Activated CD8-positive, alpha-beta memory T cell treated with anti-CD3 and anti-CD28 coated beads for 1 hour (primary cell): ENCODE measurements at places on chromosomes 11 and 22.

DNA sequence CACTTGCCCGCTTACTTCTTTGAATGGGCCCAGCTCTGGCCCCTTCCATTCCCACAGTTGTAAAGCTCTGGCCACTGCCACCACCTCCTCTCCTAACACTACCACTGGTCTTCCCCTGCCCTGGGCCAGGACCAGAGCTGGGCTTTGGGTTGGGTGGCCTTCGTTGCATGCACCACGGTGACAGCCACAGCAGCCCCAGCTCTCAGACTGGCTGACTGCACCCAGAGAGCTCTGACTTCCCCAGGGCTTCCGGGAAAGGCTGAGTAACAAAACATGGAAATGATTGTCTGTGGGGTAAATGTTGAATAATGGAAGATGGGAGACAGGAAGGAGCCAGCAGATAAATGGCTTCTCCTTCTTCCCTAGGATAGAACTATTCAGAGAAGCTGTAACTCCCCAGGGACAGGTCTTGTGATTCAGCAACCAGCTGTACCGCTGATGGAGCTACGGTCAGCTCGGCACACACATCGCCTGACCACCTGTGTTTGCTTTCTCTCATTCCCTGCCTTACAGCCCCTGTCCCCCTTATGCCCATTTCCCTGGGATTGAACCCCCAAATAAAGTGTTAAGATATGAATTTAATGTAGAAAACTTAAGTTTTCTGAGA lies 27.6 kb downstream of the SCN4B start:
- DNase-seq: no peak

DNA sequence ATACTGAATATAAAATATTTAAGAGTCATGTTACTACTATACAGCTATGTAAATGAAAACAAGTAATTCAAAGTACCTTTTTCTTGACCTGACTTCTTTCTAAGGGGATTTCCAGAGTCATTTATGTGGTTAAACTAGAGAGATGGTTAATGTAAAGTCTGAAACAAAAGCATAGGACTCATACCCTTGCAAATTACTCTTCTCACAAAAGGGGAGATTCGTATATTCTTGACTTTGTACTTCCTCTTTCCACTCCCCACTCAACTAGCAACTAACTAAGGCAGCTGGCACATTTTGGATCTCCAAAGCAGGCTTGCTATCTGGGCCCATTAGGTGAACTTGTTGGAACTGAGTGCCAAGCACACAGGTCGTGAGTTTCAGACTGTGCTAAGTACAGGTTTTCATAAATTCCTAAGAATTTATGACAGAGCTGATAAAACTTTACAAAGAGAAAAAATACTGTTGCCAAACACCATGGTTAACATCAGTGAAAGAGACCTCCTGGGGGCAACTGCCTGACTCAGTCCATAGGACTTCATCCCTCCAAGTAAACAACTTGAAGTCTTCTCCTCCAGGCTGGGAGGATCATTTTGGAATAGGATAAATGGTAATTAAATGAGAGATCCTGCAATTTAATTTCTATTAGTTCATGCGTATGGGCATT lies 77.0 kb upstream of the DDI1 start:
- no peak for DNase-seq

DNA sequence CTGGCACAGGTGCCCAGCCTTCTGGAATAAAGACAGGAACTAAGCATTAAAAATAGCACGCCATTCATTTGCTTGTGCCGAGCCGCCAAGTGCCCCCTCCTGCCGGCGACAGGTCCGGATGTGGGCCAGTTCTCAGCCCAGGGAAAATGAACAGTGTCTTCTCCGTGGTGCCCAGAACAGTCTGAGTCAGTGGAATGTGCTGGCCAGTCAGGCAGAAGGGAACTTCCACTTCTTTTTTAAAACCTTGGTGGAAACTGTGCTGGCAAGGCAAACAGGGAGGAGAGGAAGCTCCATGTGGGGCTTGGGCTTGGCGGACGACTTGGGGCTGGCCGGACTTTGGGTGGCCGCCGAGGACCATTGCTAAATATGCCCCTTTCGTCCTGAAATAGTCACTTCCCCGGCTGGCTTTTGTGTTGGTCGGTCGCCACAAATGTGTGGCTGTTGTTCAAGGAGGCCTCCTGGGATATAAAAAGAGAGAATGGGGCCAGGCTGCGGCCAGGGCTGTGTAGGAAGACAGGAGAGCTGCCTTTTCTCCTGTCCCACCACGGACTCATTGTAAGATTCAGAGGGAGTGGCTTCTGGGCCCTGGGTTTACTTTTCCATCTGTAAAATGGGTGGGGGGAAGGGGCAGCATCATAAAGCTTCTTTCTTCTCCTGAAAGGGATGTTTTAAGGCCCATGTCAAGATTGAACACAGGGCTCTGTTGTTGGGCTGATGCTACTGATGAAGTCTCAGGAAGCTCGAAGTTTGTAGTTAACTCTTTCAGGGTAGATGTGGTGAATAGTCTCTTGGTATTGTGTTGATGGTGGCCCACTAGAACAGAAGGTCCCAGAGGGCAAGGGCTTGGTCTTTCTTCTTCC lies 101.0 kb downstream of the PTPRJ start:
- DNase-seq: no peak

- DNase-seq: no peak
Measured at GRCh38 chr11:925158-925495, 543 bp upstream of the AP2A2 start.

DNA sequence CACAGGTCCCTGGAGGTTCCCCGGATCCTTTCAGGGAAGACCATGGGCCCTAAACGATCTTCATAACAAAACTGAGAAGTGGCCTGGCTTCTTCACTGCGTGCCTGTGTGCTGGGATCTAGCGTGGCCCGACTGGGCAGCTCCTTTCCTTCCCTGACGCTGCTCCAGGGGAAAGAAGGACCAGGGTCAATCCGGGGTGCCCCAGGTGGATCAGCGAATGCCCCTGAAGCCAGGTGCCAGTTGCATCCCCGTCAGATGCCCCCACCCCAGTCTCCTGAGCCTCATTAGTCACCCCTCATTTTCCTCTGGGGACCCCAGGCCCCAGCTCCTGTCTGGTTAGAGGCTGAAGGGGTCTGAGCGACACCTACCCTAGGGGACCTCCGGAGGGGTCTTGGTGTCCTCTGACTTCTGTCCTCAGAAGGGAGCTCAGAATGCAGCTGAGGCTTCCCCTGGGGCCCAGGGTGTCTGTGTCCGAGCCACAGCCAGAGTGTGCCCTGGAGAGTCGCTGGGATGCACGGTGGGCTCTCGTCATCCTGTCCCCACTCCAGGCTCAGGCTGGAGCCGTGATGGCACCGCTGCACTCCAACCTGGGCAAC lies 18.7 kb upstream of the MUC6 start:
- DNase-seq: no peak

DNA sequence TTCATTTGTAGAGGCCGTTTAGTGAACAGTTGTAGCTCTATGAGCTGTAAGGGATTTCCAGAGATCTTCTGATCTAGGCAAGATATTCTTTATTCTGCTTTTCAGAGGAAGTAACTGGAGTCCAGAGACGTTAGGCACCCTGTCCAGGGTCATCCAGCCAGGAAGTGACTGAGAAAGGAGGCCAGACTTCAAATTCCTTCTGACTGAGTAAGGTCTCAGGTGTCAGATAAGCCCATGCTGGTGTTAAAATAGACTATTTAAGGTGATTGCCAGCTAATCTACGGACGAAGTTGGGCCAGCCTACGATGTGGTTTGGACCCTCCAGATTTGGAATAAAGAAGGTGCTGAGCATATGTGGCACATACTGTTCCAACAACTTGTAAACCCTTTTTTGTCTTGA lies 54.6 kb downstream of the GRIK4 start:
- no peak for DNase-seq

- DNase-seq: no peak
Measured at GRCh38 chr11:134406264-134407185, 5.5 kb downstream of the B3GAT1 start.

DNA sequence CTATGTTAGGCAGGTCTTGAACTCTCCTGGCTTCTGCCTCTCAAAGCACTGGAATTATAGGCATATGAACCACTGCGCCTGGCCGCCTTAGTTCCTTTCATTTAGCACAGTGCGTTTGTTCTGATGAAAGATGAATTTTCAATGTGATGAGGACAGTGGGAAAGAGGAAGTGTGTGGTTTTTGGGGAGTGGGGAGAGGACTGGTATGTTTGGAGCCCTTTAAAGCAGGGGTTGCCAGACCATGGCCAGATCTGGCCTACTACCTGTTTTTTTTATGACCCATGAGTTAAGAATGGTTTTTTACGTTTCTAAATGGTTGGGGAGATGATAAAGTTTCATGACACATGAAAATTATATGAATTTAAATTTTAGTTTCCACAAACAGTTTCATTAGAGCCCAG lies 12.5 kb downstream of the ATXN10 start:
- DNase-seq: no peak

DNA sequence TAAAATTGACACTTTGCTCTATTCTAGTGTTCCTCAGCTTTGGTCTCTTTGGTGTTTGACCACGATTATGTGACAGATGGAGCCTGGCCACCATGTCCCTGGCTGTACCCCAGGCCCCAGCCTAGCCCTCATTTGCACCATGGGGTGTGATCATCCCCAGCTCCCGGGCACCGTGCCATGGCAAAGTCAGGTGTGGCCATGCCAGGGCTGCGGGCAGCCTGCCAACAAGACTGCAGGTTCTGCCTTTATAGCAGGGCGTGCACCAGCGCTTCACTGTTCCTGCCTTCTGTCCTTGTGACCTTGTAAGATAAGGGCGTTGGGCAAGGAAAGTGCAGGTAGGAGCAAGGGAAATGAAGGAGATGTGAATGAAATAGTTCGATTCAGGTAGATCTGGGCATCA lies 22.4 kb upstream of the APOBEC3A start:
- DNase-seq: no peak

DNA sequence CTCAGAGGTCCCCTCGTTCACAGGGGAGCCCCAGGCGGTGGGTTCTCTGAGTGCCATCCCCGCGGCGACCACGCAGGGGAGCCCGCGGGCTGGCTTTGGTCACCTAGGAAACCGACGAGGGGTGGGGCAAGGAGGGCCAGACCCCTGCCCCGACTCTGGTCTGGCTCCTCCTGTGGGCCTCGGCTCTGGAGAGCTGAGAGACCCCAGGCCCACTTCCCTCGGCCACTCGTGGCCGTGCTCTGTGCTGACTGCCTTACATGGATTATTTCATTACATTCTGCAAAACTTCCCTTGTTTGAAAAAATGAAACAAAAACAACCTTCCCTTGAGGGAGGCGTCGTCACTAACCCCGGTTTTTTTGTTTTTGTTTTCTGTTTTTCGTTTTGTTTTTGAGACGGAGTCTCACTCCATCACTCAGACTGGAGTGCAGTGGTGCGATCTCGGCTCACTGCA lies 15.1 kb upstream of the CYTH4 start:
- DNase-seq: peak; percentile 60

DNA sequence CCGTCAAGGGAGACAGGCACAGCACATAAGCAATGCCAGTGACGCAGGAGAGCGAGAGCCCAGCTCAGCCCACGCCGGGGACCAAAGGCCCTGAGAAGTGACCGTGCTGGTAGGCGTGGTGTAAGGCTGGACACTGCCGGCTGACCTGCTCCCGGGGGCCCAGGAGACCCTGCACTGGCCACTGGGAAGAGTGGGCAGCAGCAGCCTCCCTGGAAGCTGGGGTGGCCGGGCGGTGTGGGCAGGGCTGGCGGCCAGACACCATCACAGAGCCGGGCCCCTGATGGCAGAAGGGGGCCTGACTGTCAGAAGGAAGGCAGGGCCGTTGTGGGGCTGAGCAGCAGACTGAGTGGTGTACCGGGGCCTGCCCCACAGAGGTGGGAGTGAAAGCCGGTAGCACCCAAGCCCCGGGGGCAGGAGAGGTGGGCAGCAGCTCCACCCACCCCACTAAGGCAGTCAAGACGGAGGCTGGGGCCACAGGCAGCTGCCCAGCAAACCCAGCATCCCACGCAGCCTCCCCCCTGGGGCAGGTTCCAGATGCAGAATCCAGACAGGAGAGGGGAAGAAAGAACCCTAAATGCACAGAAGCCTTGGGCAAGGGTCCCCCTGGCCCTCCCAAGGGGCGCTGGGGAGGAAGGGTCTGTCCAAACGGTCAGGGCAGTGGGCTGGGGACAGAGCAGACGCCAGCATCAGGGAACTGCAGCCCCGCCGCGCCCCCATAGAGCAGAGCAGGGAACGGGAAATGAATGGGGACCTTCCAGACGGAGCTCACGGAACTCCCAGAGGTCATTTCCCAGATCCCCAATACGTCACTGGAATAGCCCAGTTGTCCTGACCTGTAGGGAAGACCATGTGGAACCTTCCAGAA lies 205.2 kb downstream of the BRD1 start:
- DNase-seq: no peak

DNA sequence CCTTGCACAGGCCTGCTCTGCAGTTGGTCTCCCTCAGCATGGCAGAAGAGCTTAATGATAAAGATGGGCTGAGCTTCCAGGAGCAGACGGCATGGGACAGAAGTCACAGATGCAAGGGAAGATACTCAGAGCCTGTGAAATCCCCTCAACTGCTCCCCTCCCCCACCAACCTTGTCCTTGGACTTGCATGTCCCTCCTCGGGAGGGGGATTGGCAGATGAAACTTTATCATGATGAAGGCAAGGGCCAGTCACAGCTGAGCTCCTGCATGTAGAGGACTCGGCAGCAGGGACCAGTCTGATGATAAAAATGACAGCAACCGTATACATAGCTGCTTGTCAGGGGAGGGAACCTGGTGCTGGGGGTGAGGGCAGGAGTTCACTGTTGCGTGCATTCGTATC lies 6.8 kb upstream of the SLC22A8 start:
- DNase-seq: no peak

GRCh38 chr11:33452836-33453624 lies 195.8 kb downstream of the HIPK3 start:
- DNase-seq: no peak

DNA sequence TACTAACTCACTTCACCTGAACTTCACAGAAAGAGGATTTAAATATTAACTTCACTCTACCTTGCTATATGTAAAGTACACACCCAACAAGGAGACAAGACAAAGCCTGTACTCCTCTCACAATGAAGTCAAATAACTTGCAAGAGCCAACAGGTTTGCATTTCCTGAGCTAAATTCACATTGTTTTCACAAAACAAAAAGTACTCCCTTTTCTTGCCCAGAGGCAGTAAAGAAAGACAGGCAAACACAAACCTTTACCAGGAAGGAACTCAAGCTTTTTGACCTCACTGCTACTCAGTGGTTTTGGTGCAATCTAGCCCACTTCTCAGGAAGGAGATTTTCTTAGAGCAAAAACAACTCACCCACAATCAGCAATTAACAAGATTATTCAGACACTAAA lies 15.7 kb downstream of the USP28 start:
- DNase-seq: no peak
